ENCODE measurements at places on chromosomes 6 and 20.

- no peak for DNase-seq
Observed at GRCh38 chr20:13401596-13401995, 180.5 kb downstream of the ISM1 start.

DNA sequence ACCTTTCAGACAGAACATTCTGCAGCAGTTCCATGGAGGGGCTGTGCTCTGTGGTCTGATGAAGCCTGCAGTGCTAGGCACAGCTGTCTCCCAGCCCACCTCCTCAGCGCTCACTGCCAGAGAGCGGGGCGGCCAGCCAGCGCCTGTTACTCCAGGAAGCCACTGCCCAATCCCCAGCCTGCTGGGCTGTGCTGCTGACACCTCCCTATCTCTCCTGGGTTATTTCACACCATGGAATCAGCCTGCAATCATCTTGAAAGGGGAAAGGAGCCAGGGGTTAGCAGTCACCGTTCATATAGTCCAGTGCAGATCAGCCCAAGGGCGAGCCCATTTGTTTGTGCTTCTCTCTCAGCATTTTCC lies 46.3 kb upstream of the NHSL1 start:
- no peak for DNase-seq

DNA sequence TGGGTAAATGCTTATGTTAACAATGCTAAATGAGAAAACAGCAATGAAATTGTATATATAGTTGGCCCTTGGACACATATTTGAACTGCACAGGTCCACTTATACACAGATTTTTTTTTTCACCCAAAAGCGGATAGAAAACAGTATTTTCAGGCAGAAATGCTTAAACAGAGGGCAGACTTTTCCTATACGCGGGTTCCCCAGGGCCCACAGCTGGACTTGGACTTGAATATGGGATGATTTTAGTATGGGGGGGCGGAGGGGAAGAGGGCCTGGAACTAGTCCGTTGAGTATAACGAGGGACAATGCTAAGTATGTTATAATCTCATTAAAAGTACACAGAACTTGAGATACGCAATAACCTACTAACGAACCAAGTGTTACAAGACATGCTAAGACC lies 1.1 kb upstream of the PRSS35 start:
- no peak for DNase-seq

GRCh38 chr20:56628873-56629463 lies at the start of gene TFAP2C:
TSS of gene TFAP2C (plus strand) at chr20:56629306. CDS start at chr20:56629545, 239 bp downstream.
- DNase-seq: no peak

- no peak for DNase-seq
Observed at GRCh38 chr6:139376017-139376330, 1.5 kb upstream of the CITED2 start.

- peak; percentile 39 for DNase-seq
Observed at GRCh38 chr6:31826793-31827285, 699 bp upstream of the HSPA1B start.

Data from CD14-positive monocyte (primary cell).